Activated CD4-positive, alpha-beta T cell treated with anti-CD3 and anti-CD28 coated beads, Interleukin-2, Interleukin-6, amounts not matched to agents 100 ng/mL and 50 ng/mL, durations not matched to agents 16 hours and 8 hours (primary cell): ENCODE measurements at places on chromosomes 5 and 9.
A peak's percentile ranks its signal among the peaks of the same experiment; 100 is the strongest.

DNA sequence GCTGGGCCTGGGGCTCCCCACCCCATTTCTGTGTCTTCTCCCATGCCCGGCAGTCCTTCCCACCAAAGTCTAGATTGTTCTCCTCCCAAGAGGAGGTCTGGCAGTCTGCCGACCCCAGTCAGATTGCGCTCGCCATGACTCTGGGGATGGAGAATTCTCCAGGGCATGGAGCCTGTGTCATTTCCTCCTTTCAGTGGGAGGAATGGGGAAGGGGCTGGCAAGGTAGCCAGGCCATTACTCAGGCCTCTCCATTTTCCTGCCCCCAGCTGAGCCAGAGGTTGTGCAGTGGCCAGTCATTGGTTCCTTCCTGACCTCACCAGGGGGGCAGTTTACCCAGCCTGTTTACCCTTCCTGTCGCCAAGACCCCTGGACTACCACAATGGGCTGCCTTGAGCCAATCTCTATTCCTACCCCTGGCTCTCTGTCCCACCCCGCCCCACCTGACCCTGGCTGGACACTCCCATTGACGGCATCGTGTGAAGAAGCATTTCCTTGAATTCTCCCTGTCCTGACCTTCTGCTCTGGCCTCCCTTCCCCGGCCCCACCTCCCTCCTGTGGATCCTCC lies 628 bp downstream of the SYNPO start:
- no peak for DNase-seq

- DNase-seq: peak; percentile 70
Measured at GRCh38 chr5:34522599-34523386, 133.3 kb upstream of the RAI14 start.

GRCh38 chr5:172175263-172175719 lies 12.7 kb downstream of the STK10 start:
- peak; percentile 97 for DNase-seq

DNA sequence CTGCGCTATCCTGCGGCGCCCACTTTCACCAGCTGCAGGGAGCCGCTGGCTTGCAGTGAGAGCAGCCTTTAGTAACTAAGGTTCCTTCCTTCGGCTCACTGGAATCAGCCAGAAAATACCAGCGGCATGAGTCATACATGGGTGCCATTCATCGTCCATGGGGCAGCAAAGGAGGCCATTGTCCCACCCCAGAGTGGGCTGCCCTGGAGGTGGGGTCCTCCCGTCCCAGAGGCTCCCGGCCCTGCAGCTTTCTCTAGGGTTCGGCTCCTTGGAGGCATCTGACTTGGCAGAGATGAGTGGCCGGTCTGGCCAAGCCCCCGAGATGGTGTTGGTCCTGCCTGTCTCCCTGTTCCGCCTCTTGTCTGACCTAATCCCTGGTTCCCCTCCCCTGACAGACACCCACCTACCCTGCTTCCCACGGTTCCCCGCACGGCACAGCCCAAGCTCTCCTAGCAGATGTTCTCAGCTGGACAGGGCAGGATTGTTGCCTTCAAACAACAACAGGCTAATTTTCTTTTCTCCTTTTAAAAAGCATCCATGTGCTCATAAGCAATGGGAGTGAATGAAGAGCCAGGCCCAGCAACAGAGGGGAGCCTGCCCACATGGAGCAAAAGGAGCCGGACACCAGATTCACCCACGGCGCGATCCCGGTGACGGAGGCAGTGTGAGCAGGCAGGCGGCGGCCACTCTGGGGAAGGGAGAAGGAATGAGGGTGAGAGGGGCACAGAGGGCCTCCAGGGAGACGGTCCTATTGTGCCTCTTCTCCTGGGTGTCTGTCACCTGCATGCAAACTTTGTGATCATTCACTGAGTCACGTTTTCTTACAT lies 97.0 kb upstream of the COL5A1 start:
- no peak for DNase-seq

DNA sequence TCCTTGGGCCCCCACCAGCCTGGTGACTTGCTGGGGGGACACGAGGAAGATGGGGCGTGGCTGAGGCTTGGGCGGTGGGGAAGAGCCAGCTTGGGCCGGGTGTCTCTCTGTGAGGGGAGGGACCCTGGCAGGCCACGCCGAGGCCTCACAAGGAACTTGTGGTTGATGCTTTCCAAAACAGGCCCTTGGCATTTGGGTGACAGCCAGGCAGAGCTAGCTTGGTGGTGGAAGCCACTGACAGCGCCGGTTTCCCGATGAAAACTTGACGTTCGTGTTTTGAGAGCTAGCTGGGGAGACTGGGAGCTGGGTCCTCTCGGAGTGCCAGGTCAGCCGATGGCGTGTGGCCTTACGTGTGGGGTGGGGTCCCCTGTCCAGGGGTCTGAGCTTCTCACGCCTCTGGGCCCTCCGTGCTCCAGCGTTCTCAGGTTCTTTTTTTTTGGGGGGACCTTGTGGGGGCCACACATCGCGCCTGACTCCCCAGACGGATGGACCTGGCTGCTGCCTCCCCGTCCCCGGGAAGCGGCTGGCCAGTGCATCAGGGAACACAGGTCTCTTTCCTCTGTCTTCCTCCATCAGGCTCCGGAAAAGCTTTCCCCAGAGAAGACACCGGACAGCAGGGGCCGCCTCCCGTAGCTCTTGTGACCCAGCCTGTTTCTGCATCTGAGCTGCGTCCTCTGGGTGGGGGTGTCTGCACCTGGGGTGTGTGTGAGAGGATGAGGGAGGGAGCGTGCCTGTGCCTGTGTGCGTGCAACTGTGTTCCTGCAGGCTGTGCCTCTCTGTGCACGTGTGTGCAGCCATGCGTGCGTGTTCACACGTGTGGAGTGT lies 129.3 kb upstream of the LPCAT1 start:
- DNase-seq: no peak

GRCh38 chr5:105945203-105945972 lies 1725.3 kb downstream of the EFNA5 start:
- no peak for DNase-seq

DNA sequence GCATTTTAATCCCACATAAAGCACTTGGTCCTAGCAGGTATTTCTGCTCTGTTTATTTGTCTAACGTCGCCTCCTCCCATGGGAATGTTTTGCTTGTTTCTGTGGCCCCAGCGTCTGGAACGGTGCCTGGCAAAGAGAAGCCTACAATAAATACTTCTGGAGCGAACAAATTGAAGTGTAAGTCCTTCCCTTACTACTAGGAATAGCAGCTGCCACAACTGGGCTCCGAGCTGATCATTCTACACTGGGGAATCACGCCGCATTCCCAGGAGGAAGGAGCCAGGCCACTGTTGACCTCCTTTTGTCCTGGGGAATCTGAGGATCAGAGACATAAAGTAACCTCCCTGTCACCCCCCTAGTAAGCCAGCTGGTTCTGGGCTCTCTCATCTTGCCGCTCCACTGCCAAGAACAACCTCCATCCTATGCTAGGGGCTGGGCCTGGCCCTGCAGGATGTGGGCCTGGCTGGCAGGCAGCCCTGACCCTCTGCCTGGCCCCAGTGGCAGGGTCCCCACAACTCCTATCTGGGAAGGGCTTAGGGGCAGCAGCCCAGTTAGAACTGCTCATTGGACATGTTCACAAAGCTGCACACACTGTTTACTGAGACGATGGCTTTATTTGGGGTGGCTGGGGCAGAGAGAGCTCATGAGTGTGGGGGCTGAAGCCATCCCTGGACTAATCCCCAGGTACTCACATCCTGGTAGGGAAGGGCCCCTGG lies 82.8 kb downstream of the GTF3C4 start:
- no peak for DNase-seq

DNA sequence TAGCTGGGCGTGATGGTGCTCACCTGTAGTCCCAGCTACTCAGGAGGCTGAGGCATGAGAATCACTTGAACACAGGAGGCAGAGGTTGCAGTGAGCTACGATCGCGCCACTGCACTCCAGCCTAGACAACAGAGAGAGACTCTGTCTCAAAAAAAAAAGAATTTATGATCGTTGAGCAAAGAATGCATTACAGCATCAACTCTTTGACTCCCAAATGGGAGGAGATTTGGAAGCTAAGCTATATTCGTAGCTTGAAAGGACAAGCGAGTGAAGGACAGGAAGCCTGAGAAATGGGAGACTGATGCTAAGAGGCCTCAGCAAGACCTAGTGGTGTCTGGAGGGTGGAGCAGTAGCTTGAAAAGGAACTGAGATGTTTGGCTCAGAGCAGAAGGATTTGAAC lies 10.3 kb upstream of the CCIN start:
- DNase-seq: no peak

- DNase-seq: no peak
Measured at GRCh38 chr5:15560421-15560820, 60.4 kb downstream of the FBXL7 start.

GRCh38 chr5:137575847-137576246 lies 76.7 kb upstream of the SPOCK1 start:
- DNase-seq: no peak

GRCh38 chr5:102815084-102815483 lies 60.0 kb downstream of the PAM start:
- DNase-seq: no peak
